ENCODE measurements at places on chromosomes 16 and 17. TPM values are rescaled to one million over a fixed set of nuclear protein-coding genes. Genes with fewer than 3 reads are reported as not detected.

CASKIN2 gene
- 21.6 TPM for total RNA-seq

SULT1A3 gene
- total RNA-seq, result 8.9 TPM

RNF157 gene
- total RNA-seq, result 1.7 TPM

SOST gene
- not detected for total RNA-seq

KREMEN2 gene
- total RNA-seq, result not detected

- H3K4me1 ChIP-seq, result no peaks in the 10 kb centered on the region
- H3K27me3 ChIP-seq, result no peaks in the 10 kb centered on the region
- no peak for DNase-seq
- H3K27ac ChIP-seq, result no peak overlapping the region
- no peak overlapping the region for H3K4me3 ChIP-seq
Measured at GRCh38 chr17:77205396-77206125, 64.8 kb downstream of the SEC14L1 start.

GRCh38 chr17:46071796-46072195 lies 72.7 kb downstream of the STH start:
- H3K4me3 ChIP-seq, result no peak overlapping the region
- no peak for DNase-seq
- H3K27ac ChIP-seq, result no peak overlapping the region
- H3K4me1 ChIP-seq, result peaks cover 31% of the 10 kb centered on the region
- H3K27me3 ChIP-seq, result no peaks in the 10 kb centered on the region

- H3K27ac ChIP-seq, result no peak within 1 kb of the TSS
- H3K27me3 ChIP-seq, result peaks cover 8% of the 10 kb centered on the region
- DNase-seq, result no peak
- H3K4me3 ChIP-seq, result no peak within 1 kb of the TSS
- H3K36me3 ChIP-seq, result no peaks in the 10 kb centered on the region
- peaks cover 5% of the 10 kb centered on the region for H3K4me1 ChIP-seq
Measured at GRCh38 chr16:152141-153128, at the start of gene HBZ. Gene HBZ, plus strand, starts transcription at chr16:152644. Its CDS starts 266 bp downstream, at chr16:152910.

DNA sequence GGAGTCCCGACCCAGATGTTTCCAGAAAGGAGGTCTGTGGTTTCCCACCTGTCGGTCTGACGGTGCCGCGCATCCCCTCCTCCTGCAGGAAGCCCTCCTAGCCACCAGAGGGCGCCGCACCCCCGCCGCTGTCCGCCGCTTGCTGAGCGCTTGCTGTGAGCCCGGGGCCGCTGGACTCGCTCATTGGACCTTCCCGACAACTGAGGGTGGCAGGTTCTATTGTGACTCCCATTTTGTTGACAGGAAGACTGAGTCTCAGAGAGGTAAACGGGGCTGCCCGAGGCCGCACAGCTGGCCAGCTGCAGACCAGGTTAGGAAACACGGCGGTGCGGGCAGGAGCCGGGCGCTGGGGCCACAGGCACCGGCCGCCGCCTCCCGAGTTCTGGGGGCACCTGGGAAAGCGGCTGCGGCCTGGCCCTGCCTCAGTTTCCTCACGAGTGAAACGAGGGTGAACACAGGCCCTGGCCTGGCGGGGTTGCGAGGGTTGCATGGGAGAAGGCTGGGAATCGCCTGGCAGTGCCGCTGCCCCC lies 191.1 kb upstream of the CIBAR2 start:
- no peak overlapping the region for H3K27ac ChIP-seq
- peaks cover 27% of the 10 kb centered on the region for H3K4me1 ChIP-seq
- H3K36me3 ChIP-seq, result no peaks in the 10 kb centered on the region
- peak; percentile 65 for DNase-seq

- H3K27ac ChIP-seq, result no peak overlapping the region
- no peak for DNase-seq
- H3K27me3 ChIP-seq, result no peaks in the 10 kb centered on the region
- no peak overlapping the region for H3K4me3 ChIP-seq
Measured at GRCh38 chr16:79312502-79312901, 288.0 kb downstream of the MAF start.

GRCh38 chr16:15498427-15499175 lies 64.2 kb downstream of the BMERB1 start:
- no peak for DNase-seq
- no peak overlapping the region for H3K27ac ChIP-seq
- peaks cover 16% of the 10 kb centered on the region for H3K4me1 ChIP-seq
- no peak overlapping the region for H3K4me3 ChIP-seq
- no peaks in the 10 kb centered on the region for H3K27me3 ChIP-seq

DNA sequence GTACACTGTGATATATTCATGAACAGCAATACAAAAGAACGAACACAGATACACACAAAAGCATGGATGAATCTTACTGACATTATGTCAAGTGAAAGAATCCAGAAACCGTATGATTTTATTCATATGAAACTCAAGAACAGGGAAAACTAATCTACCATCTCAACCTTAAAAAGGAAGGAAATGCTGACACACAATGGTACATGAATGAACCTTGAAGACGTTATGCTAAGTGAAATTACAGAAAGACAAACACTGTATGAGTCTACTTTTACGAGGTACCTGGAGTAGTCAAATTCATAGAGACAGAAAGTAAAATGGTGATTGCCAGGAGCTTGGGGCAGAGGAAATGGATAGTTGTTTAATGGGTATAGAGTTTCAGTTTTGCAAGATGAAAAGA lies 8.7 kb upstream of the PRKCB start:
- H3K4me3 ChIP-seq, result no peak overlapping the region
- no peaks in the 10 kb centered on the region for H3K36me3 ChIP-seq

DNA sequence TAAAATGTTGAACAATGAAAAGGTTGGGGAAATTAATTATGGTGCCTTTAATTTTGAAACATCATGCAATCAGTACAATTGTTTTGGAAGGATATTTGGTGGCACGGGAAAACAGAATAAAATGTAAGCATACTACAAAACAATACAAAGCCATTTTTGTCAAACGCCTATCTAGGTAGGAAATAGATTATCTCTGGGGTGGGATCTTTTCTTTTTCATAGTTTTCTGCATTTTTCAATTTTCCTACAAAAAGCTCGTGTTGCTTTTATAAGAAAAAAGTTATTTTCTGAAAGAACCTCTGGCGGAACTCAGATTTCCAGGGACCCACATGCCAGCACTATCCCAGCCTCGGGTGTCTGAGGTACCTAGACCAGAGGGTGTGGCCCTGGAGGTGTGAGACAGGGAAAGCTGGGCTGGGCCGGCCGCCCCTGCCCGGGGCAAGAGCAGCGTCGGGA lies 961 bp upstream of the MAP3K3 start:
- peak overlapping the region; percentile 76 for H3K27ac ChIP-seq
- DNase-seq, result no peak
- H3K4me3 ChIP-seq, result peak overlapping the region; percentile 60
- peaks cover 22% of the 10 kb centered on the region for H3K4me1 ChIP-seq

DNA sequence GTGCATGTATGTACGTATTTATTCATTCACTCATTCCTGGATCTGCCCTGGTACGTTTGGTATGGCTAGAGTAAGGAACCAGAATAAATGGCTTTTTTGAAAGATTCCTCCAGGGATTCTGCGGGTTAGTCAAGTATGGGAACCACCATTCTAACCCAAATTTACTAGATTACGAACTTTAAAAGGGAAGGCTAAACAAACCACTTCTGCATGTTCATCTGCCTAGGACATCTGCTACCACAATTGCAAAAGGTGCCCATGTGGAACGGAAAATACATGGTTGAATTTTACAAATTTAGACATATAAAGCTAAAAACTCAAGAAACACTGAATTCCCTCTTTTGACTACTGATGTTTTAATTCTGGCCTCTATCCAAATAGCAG lies 22.1 kb downstream of the CYTH1 start:
- no peaks in the 10 kb centered on the region for H3K27me3 ChIP-seq
- no peak overlapping the region for H3K4me3 ChIP-seq
- H3K27ac ChIP-seq, result no peak overlapping the region

GRCh38 chr16:70600730-70601129 lies 45.6 kb upstream of the IL34 start:
- no peak overlapping the region for H3K27ac ChIP-seq
- H3K36me3 ChIP-seq, result no peaks in the 10 kb centered on the region
- no peak overlapping the region for H3K4me3 ChIP-seq

- H3K27me3 ChIP-seq, result no peaks in the 10 kb centered on the region
- peaks cover 51% of the 10 kb centered on the region for H3K4me1 ChIP-seq
- H3K36me3 ChIP-seq, result no peaks in the 10 kb centered on the region
- no peak overlapping the region for H3K27ac ChIP-seq
Measured at GRCh38 chr16:89383095-89384003, 107.0 kb downstream of the ANKRD11 start.

- peaks cover 13% of the 10 kb centered on the region for H3K4me1 ChIP-seq
- DNase-seq, result peak; percentile 6
- H3K4me3 ChIP-seq, result peak overlapping the region; percentile 66
Measured at GRCh38 chr17:80453998-80454556, 22.3 kb downstream of the NPTX1 start.

- no peaks in the 10 kb centered on the region for H3K4me1 ChIP-seq
- no peaks in the 10 kb centered on the region for H3K27me3 ChIP-seq
- no peaks in the 10 kb centered on the region for H3K36me3 ChIP-seq
- no peak overlapping the region for H3K27ac ChIP-seq
Measured at GRCh38 chr17:42227849-42228700, 33.8 kb upstream of the GHDC start.

Measured in thyroid gland (tissue), 4 donors.